Cortex of kidney (tissue), 1 donor: ENCODE measurements at places on chromosomes 3 and 15.

DNA sequence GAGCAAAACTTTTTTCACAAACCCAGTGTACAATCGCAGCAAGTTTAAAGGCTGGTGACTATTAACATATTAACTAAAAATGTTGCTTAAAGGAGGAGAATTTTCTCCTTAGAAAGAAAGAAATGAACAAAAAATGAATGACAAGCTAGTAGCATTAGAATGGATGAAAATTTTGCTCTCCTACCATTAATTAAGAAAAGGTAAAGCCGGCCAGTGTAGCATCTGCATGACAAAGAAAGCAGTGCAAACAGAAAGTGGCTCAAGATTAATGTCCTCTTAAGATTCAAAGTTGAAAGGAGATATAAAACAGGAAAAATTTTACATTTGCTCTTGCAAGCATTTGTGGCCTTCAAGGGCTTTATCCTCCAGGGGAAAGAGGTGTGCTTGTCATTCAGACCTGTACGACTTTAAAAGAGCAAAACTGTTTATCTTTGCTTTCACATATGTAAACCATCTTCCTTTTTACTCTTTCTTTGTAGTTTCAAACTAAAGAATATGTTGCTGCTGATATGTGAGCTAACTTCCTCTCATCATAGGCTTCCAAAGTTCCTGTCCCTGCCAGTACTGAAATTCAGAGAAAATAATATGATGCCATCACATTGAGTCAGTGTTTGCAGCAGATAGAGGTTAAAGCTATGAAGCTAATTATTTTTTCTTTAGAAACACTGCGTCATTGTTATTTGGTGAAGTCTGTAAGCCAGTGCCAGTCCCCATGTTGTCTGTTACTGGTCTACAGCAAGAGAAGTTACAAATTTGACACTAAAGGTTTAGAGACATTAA is 439.1 kb upstream of the GRM7 start:
- DNase-seq, result no peak

DNA sequence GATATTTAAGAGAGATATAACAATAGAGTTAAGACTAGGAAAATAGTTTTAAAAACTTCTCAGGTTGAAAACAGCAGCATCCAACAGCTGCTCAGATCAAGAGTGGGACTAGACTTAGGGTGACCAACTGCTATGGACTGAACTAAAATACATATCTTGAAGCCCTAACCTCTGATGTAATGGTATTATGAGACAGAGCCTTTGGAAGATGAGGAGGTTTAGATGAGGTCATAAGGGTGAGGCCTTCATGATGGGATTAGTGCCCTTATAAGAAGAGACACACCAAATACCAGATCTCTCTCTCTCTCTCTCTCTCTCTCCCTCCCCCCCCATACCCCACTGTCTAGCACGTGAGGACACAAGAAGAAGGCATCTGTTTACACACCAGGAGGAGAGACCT is 37.4 kb upstream of the GALNT15 start:
- DNase-seq, result no peak

DNA sequence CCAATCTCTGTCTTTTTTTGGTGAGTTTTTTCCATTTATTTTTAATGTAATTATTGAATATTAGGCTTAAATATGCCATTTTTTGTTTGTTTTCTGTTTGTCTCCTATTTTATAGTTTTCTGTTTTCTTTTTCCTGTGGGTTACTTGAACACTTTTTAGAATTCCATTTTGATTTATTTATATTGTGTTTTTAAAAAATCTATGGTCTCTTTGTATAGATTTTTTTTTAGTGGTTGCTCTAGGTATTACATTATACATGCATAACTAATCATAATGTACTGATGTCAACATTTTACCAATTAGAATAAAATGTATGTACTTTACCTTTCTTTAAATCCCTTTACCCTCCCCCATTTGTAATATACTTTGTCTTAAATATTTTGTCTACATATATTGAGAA is 56.2 kb downstream of the RASA2 start:
- DNase-seq, result no peak

GRCh38 chr3:81444817-81445460 is 316.5 kb downstream of the GBE1 start:
- DNase-seq, result no peak

- no peak for DNase-seq
Measured at GRCh38 chr15:56821721-56822425, 88.6 kb upstream of the ZNF280D start.

DNA sequence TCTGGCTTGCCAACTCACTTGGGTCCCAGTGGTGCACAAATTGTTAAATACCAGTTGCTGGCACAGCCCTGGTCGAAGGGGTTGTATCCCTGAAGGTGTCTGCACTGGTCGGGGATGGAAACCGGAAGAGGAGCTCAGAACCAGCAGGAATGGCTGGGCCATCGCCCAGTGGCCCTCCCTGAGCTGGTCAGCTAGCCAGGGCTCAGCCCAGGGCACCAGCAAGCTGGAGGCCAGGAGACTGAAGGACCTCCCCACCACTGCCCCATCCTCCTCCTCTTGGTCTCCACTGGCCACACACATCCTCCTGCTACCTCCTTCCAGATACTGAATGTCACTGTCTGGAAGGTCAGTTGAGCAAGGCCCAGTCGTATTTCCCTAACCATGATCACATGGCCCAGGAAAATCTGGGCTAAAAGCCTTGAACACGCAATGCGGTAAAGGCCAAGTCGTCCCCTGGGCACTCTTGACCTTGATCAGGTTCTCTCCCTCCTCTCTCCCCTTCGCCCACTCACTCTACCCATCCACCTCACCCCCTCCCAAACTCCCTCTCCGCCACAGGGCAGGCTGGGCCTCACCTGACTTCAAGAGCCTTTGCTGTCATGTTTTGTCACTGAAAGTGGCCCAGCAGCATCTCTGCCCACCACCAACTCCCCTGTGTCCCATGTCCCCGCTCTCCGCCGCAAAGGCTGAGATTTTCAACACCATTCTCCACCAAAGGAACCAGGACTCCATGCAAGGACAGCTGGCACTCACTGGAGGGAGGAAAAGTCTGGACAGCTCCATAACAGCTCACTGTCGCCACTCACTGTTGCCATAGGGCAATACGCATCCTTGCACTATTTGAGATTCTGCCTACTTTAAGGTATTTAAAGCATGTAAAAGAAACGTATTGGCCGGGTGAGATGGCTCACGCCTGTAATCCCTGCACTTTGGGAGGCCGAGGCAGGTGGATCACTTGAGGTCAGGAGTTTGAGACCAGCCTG is 12.1 kb downstream of the ZDHHC19 start:
- no peak for DNase-seq

DNA sequence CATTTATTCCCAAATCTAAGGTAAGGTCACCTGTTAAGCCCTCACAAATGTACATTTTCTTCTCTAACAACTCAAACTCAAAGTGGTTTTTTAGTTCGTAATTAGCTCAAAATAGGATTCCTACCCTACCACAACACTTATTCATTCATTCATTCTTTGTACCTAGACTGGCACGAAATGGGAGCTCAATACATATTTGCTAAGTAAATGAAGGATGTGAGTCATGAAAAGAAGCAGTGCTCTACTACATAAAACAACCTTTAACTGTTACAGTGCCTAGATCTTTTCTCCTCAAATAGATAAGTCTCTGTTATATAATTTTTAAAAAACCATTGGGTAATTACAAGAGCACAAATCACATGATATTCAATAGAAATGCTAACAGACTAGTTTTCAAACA is 13.1 kb downstream of the RSL24D1 start:
- DNase-seq, result no peak

DNA sequence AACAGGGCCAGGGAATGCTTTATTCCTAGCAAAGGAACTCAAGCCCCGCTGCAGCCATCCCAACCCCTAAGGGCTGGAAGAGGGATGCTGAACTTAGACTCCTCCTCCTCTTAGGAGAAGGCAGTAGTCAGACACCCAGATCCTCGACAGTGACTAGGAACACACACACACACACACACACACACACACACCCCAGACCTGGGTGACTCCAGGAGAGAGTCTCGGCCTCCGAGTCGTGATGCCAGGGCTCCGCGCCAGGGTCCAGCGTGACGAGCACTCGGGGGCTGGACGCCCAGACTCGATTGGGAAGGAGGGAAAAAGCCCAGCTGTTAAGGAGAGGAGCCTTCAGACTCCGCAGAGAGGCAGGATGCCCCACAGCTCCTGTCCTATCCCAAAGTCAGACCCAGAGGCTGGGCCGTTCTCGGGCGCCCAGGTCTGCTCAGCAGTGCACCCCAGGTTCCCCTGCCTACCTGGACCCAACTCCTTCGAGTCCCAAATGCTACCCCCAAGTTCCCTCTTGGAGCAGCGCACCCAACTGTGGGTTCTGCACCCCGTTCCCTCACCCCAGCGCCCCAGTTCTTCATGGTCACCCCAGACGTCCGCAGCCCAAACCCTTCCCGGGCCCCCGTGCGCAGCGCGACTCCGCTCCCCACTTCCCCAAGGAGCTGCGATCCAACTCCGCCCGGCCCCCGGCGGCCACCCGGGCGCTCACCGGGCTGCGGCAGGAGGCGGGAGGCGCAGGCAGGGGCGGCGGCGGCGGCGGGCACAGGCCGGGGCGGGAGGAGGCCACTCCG is 421 bp downstream of the BMF start:
- DNase-seq, result no peak

DNA sequence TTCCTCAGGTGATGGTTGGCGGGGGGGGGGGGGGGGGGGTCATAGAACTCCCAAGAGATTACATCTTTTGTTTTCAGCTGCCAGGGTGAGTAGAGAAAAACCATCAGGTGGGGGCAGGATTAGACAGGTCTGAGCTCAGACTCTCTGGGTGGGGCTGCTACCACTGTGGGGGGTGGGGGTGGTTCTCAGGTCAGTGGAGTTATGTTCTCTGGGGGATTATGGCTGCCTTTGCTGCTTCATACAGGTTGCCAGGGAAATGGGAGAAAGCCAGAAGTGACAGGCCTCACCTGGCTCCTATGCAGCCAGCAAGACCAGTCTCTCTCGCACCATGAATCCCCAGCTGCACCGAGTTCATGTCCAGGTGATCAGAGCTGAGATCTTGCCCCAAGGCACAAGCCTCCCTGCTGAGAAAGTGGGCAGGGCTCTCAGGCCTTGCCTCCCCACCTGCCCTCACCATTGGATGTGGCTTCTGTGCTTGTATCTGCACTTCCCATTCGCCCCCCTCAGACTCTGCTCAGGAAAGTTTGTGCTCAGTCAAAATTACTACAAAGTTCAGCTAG is 828.1 kb downstream of the MCTP2 start:
- DNase-seq, result no peak

- no peak for DNase-seq
Measured at GRCh38 chr3:105414841-105415240, 48.1 kb downstream of the ALCAM start.

DNA sequence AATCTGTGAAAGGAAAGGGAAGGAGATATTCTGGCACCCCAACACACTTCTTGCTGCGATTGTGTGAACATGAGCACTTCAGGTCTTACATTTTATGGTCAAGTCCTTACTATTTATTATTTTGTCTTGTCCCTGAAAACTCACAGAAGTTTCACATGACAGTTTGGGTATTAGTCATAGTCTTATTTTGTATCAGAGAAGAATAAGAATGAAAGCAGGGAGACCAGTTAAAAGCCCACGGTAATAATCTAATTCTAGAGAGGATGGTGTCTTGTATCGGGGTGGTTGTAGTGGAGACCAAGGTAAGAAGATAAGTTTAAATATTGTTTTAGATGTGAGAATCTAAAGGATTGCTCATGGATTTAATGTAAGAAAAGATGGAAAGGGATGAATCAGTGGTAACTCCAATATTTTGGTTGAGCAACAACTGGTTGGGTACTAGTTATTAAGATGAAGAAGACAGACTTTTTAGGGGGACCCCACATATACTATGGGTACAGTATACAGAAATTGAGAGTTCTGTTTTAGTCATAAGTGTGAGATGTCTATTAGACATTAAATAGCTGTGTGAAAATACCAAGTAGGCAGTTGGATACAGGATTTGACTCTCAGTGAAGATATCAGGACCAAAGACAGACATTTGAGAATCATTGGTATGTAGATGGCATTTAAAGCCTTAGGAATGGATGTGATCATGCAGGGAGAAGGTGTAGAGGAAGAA is 227.6 kb downstream of the MFSD1 start:
- DNase-seq, result no peak

DNA sequence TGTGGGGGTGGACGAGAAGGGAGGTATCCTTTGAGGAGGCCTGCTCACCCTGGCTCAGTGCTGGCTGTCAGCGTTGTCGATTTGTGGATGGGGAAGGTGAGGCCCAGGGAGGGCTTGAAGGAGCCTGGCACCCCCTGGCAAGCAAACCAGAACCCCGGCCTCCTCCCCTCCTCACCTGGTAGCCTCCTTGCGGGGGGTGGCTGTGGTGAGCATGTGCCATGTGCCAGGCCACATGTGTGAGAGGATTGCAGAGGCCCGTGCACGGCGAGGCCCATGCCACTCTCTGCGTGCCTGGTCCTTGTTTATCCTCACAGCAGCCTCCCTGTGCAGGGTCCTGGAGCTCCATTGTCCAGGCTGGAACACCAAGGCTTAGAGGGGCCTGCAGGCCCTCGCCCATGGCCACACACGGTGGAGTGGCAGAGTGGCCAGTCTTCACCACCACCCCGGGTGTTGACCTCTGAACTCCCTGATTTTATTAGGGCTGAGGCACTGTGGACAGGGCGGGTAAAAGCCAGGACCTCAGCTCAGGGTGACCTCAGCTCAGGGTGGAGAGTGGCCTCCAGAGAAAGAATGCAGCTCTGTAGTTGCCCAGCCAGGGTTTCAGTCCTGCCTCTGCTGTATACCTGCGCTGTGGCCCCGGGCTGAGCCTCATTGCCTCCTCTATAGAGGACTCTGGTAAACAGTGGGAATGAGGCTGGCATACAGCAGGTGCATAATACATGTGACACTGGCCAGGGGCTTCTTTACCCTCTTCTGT is 29.1 kb downstream of the HDAC11 start:
- no peak for DNase-seq

DNA sequence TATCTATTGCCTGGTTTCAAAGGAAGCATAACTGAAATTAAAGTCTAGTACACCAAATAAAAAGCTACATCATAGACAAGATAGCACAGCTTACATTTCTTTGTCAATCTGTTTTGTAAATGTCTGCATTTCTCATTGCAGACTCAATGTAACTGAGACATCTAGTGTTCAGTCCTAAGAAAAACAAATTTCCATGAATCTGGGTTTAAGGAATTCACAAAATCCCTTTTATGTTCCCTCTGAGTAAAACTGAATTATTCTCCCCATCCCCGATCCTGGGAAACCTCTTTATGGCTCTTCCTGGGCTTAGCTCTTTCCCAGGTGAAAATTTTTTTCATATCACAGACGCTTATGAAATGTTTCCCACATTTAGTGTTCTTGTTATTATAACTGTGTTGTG is 21.6 kb upstream of the RASA2 start:
- DNase-seq, result no peak

DNA sequence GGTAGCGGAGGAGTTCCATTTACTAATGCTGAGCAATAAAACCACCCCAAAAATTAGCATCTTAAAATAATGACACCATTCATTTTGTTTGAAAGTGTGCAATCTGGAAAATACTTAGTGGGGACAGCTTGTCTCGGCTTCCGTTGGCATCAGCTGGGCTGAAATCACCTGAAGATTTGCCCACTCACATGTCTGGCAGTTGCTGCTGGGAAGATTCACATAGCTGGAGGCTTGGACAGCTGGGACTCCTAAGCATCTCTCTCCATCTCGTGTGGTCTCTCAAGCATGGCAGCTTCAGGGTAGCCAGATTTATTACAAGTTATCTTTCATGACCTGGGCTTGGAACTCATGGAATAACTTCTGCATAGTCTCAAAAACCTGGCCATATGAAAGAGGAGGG is 38.4 kb upstream of the BFSP2 start:
- DNase-seq, result no peak

- DNase-seq, result no peak
Measured at GRCh38 chr3:111745786-111746185, 113.3 kb upstream of the PHLDB2 start.
